NCI-H1436 treated with DMSO at 0.1 percent for 48 hours (cell line): ENCODE measurements at places on chromosomes 11 and 22.

- no peak for DNase-seq
Measured at GRCh38 chr11:131908316-131908715, 537.9 kb downstream of the NTM start.

- DNase-seq: no peak
Measured at GRCh38 chr22:44927463-44928135, 82.2 kb downstream of the PHF21B start.

DNA sequence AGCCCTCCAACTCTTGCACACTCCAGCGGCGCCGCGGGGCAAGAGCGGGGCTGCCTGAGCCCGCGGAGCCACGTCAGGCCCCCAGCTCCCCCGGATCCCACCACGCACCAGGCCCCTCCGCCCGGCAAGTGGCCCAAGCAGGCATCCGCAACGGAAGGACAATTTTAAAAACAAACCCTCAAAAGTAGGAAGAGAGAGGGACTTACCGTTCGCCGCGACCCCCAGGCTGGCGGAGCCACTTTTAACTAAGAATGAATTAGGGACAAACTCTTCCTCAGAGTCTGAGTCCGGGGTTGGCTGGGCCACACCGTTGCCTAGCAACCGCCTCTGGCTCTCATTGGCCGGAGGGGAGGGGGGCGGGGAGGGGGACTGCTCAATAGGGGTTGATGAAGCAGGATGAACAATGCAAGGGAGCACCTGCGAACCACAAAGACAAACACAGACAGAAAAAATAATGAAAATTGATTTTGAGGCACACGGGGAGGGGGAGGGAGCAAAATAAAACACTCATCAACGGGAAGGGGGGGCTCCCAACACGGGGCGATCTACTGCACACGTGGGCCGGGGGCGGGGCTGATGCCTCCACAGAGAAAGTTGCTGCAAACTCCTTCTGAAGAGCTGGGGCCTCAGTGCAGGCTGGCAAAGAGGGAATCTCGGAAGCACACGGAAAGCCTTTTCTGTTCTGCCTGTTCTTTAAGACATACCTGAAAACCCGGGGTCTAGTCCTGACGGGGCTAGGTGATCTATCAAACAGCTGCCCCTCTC is 387.5 kb upstream of the NARS2 start:
- DNase-seq: peak; percentile 64

GRCh38 chr11:69014084-69014851 is 1.2 kb upstream of the MRGPRF start:
- DNase-seq: no peak

- DNase-seq: no peak
Measured at GRCh38 chr11:21113876-21114275, 444.5 kb downstream of the NELL1 start.

- DNase-seq: no peak
Measured at GRCh38 chr22:41526226-41526829, 17.9 kb downstream of the POLR3H start.

DNA sequence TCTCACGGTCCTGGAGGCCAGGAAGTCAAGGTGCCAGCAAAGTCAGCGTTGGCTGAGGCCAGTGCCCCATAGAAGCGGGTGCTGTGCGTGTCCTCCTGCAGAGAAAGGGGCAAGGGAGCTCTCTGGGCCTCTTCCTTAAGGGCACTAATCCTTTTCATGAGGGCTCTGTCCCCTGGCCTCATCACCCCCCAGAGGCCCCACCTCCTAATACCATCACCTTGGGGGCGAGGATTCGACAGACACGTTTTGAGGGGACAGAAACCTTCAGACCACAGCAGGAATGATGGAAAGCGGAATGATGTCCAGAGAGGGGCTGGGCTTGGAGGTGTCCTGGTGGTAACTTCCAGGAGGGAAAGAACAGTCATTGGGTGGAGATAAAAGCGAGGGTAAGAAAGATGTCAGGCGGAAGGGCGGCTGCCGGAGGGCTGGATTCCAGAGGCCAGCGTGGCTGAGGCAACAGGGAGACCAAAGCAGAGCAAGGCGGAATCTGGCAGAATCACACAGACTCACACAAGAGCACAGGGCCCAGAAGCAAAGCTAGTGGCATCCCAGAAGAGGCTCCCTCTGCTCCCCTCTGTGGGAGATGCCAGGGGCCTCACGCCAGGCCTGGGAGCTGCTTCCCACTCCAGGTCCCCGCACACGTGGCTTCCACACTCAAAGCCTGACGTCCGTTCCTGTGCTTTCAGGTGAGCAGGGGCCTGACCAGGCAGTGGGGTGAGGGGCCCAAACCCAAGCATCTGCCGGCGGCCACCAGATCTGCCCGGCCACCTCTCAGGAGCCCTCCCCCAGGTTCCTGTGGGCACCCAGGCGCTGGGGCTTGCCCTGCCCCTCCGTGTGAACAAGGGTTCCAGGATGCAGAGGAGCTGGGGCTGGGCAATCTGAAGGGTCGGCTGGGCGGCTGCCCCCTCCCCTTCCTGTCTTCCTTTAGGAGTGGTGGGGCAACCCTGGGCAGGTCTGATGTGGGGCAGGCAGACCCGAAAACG is 784.5 kb downstream of the BRD1 start:
- DNase-seq: no peak

- no peak for DNase-seq
Measured at GRCh38 chr11:733072-733471, 14.2 kb upstream of the TALDO1 start.

GRCh38 chr11:76837696-76838677 is 22.7 kb upstream of the ACER3 start:
- DNase-seq: no peak

- DNase-seq: no peak
Measured at GRCh38 chr22:46362203-46362933, 26.9 kb downstream of the TRMU start.

DNA sequence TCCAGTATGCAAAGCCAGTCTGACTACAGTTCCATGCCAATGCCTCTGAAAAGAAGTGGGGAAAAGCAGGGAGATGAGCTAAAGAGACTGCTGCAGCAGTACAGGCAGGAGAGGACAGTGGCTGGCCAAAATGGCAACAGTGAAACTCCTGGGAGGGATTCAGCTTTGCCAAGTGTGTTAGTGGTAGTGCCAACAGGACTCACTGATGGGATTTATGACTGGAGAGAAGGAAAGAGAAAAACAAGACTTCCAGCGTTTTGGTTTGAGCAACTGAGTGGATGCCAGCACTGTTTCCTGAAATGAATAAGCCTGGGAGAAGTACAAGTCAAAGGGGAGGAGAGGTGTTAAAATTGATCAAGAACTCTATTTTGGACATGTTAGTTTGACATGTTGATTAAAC is 80.9 kb downstream of the PLEKHA7 start:
- no peak for DNase-seq

- no peak for DNase-seq
Measured at GRCh38 chr11:79062814-79063762, 377.7 kb downstream of the TENM4 start.

DNA sequence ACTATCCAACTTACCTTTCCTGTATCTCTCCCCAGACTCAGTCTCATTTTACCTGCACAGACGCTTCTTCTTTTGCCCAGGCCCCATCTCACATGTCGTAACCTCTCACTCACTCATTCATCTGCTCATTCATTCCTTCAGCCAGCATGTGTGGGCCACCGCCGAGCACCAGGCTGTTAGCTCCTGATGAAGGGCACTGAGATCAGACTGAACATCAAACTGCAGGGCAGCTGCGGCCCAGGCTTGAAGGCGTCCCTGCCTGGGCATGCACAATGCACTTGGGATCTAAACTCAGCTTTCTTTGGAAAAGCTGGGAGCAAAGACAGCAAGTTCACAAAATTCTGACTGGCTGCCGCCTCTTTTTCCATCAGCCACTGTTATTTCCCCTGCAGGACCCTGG is 1456.3 kb downstream of the BRD1 start:
- DNase-seq: no peak

DNA sequence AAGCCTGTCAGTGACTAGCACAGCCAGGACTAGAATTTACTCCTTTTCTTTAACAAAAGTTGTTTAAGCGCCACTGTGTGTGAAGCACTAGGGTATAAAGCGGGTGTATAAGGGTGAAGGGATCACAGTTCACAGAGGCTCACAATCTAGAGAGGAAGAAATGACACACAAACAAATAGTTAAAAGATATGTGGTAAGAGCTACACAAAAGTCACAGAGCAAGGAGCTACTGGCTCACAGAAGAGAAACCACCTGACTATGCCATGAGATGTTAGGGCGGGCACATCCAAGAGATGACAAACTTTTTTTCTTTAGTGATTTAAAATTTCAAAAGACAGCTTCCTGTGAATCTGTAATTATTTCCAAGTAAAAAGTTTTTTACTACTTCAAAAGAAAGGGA is 55.6 kb downstream of the PHF21A start:
- DNase-seq: no peak

- no peak for DNase-seq
Measured at GRCh38 chr11:49952091-49952490, at the start of gene OR4C13. Gene OR4C13 (plus strand): TSS chr11:49952391. CDS start chr11:49952423, 32 bp downstream.

GRCh38 chr11:134582770-134583095 is 170.7 kb upstream of the B3GAT1 start:
- no peak for DNase-seq

GRCh38 chr22:38751422-38752346 is 4.1 kb downstream of the SUN2 start:
- DNase-seq: no peak

- no peak for DNase-seq
Measured at GRCh38 chr22:23856721-23857605, 712 bp upstream of the SLC2A11 start.

DNA sequence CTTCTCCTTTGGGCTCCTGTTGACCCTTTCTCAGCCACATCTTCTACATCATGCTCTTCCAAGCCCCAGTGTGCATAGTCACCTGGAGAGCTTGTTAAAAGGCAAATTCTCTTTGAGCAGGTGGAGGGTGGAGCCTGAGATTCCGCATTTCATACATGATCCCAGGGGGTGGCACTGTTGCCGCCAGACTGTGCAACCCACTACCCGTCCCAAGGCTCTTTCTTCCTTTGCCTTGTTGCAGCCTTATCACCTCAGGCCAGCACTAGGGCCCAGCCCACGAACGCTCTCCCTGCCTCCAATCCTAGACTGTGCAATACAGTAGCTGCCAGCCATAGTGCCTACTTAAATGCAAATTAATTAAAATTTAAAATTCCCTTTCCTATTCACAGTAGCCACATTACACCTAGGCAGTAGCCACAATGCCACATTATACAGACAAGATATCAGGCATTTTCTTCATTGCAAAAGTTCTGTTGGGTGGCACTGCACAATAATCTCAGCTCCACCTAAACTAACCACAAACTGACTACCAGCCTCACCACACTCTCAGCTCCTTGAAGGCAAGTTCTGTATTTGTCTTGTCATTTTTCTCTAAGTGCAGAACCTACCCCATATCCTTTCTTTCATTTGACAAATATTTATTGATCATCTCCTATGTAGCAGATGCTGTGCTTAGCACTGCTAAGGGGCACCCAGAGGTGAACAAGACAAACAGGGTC is 4.6 kb upstream of the KCNJ5 start:
- DNase-seq: no peak

- no peak for DNase-seq
Measured at GRCh38 chr11:112343368-112344039, 82.8 kb upstream of the PLET1 start.

GRCh38 chr11:34899633-34900016 is 16.6 kb downstream of the APIP start:
- DNase-seq: no peak

GRCh38 chr11:111435046-111435698 is 56.1 kb upstream of the POU2AF1 start:
- DNase-seq: peak; percentile 54

- DNase-seq: no peak
Measured at GRCh38 chr22:49934891-49935557, 16.6 kb downstream of the CRELD2 start.

DNA sequence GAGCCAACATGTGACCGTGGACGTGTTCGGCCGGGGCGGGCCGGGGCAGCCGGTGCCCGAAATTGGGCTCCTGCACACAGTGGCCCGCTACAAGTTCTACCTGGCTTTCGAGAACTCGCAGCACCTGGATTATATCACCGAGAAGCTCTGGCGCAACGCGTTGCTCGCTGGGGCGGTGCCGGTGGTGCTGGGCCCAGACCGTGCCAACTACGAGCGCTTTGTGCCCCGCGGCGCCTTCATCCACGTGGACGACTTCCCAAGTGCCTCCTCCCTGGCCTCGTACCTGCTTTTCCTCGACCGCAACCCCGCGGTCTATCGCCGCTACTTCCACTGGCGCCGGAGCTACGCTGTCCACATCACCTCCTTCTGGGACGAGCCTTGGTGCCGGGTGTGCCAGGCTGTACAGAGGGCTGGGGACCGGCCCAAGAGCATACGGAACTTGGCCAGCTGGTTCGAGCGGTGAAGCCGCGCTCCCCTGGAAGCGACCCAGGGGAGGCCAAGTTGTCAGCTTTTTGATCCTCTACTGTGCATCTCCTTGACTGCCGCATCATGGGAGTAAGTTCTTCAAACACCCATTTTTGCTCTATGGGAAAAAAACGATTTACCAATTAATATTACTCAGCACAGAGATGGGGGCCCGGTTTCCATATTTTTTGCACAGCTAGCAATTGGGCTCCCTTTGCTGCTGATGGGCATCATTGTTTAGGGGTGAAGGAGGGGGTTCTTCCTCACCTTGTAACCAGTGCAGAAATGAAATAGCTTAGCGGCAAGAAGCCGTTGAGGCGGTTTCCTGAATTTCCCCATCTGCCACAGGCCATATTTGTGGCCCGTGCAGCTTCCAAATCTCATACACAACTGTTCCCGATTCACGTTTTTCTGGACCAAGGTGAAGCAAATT is 1.8 kb downstream of the FUT4 start:
- no peak for DNase-seq

DNA sequence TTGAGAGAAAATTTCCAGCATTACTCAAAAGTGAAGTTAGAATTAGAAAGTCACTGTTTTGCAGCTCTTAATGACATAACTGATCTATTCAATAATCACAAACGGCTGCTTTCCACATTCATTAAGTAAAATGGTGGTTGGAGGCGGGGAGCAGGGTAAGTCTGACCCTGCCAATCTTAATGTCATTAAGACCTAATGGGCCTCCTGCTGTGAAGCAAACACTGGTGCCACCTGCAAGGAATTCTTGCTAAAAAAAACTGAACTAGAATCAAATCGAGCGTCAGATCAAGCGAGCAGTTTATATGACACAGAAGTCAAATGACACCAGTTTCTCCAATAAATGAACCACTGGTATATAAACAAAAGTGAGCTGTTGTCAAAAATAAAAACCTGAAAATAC is 351.5 kb downstream of the BRD1 start:
- no peak for DNase-seq

GRCh38 chr11:980438-981357 is 55.0 kb downstream of the AP2A2 start:
- no peak for DNase-seq

- no peak for DNase-seq
Measured at GRCh38 chr11:17171343-17171742, 36.4 kb downstream of the PIK3C2A start.

GRCh38 chr11:7574491-7575130 is 60.8 kb downstream of the PPFIBP2 start:
- DNase-seq: no peak

DNA sequence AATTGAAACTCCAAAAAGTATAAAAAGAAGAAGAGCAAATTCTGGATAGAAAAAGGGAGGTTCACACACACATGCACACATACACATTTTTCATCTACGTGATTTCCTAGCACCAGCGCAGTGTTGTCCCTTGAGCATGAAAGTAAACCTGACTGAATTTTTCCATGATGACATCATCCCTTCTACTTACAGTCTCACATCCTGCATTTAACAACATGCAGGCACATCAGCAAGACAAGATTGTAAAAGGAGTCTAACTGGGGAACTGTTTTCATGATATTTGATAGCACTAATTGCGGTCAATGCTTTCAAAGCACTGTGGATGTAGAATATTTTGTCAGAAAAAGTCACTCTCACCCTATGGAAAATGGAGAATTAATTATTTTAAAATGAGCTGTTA is 36.6 kb downstream of the GAS2 start:
- DNase-seq: no peak

- DNase-seq: no peak
Measured at GRCh38 chr11:8043756-8044155, 37.3 kb upstream of the TUB start.
